NCI-H446 (cell line): ENCODE measurements at places on chromosomes 1 and 21.

- no peak for DNase-seq
Measured at GRCh38 chr21:42684109-42684916, 30.9 kb downstream of the PDE9A start.

- peak; percentile 20 for DNase-seq
Measured at GRCh38 chr1:59641836-59642235, 172.9 kb upstream of the HOOK1 start.

DNA sequence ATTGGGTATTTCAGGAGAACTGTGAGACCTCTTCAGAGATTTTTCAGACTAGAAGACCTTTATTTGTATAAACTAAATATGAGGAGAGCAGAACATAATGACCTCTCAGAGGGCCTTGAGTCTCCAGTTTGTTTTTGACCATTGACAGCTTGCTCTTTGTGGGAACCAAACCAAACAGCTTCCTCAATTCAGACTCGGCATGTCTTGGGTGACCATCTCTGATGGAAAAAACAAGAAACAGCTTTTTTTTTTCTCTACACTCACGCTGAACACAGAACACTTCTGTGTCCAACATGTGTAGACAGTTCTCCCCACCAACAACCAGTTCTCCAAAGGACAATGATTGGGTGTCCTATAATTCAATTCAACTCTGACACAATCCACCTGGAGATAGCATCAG, 11.5 kb downstream of the ATP1A4 start:
- DNase-seq = no peak

GRCh38 chr21:42411197-42411869, 7.6 kb downstream of the UBASH3A start:
- no peak for DNase-seq

- DNase-seq = no peak
Measured at GRCh38 chr1:186002406-186002805, 268.2 kb downstream of the HMCN1 start.

GRCh38 chr1:51280321-51280978, 44.4 kb downstream of the RNF11 start:
- DNase-seq = no peak

DNA sequence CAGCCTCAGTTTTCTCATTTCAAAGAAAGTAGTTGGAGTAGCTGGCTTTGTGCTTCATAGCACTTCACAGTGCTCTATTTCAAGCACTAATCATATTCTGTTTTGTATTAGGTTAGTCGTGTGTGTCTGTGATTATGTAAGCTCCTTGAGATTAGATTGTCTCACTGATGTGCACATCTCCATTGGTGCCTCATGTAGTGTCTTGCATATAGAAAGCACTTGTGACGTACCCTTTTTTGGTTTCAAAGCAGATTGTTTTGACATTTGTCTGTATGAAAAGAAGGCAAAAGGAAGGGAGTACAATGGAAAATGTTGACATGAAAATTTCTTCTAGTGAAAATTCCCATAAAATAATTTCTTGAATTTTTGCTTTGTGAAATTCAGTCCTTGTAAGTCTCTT, 13.9 kb downstream of the BTBD8 start:
- DNase-seq = no peak

GRCh38 chr1:14672005-14672404, 73.5 kb downstream of the KAZN start:
- DNase-seq = no peak

GRCh38 chr1:198492872-198493271, 47.6 kb downstream of the ATP6V1G3 start:
- DNase-seq = no peak

DNA sequence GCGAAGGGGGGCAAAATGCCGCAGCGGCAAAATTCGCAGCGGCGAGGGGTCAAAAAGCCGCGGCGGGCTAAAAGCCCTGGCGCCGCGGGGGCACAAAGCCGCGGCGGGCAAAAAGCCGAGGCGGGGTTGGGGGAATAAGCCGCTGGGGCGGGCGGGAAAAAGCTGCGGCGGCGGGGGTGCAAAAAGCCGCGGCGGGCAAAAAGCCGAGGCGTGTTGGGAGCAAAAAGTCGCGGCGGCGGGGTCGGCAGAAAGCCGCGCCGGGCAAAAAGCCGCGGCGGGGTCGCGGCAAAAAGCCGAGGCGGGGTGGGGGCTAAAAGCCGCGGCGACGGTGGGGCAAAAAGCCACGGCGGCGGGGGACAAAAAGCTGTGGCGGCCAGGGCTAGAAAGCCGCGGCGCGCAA, 3902.5 kb downstream of the SRGAP2C start:
- no peak for DNase-seq

DNA sequence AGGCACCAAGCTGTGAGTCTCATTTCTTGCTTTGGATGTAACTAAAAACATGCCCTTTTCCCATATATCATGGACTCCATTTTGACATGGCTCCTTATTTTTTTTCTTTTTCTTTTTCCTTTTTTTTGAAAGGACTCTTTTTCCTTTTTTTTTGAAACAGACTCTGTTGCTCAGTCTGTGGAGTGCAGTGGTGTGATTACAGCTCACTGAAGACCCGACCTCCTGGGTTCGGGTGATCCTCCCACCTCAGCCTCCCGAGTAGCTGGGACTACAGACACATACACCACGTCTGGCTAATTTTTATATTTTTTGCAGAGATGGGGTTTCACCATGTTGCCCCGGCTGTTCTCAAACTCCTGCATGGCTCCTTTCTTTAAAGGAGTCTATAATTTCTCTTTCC, 10.4 kb upstream of the SYCP1 start:
- no peak for DNase-seq

GRCh38 chr1:184810735-184811343, 56.2 kb upstream of the EDEM3 start:
- DNase-seq = peak; percentile 15

- no peak for DNase-seq
Measured at GRCh38 chr1:6497867-6498575, 6.6 kb upstream of the PLEKHG5 start.

- peak; percentile 11 for DNase-seq
Measured at GRCh38 chr1:53419034-53419433, 40.2 kb upstream of the DMRTB1 start.

- DNase-seq = no peak
Measured at GRCh38 chr1:47906527-47907176, 90.5 kb downstream of the TRABD2B start.

- no peak for DNase-seq
Measured at GRCh38 chr21:46633566-46633965, 1.9 kb upstream of the PRMT2 start.

DNA sequence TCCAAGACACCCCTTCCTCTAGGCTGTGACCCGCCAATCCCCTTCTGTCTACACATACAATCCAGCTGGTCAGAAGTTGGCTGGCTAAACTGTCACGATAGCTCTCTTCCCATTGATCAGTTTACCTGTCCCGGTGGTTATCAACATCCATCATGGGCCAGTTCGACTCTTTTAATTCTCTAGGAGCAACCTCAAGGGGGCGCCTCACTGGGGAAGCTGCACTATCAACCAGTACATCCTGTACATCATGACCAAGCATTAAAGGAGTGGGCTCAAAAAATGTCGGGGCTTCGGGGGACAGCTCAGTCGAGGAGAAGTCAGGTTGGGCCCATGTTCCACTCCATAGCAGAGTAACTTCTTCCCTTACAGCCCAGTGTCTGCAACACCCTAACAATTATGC, 53.2 kb upstream of the B3GALNT2 start:
- no peak for DNase-seq

DNA sequence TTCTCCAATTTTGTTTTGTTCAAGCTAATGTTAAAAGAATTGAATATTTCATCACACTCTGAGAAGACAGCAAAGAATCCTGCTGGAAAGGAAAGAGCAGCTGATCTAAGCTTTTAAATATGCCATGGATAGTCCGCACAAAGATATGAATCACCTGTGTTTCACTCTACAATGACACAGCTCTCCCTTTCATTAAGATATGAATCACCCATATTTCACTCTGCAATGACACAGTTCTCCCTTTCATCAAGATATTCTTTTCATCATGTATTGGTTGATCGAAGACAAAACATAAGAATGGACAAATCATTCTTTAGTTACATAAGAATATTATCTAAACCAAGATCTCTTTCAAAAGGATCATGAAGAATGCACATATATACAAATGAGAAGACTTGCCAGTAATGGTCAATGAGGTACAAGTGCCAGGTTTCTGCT, 367.3 kb downstream of the SMYD3 start:
- DNase-seq = no peak
